ENCODE measurements at places on chromosomes 12 and 14.

DNA sequence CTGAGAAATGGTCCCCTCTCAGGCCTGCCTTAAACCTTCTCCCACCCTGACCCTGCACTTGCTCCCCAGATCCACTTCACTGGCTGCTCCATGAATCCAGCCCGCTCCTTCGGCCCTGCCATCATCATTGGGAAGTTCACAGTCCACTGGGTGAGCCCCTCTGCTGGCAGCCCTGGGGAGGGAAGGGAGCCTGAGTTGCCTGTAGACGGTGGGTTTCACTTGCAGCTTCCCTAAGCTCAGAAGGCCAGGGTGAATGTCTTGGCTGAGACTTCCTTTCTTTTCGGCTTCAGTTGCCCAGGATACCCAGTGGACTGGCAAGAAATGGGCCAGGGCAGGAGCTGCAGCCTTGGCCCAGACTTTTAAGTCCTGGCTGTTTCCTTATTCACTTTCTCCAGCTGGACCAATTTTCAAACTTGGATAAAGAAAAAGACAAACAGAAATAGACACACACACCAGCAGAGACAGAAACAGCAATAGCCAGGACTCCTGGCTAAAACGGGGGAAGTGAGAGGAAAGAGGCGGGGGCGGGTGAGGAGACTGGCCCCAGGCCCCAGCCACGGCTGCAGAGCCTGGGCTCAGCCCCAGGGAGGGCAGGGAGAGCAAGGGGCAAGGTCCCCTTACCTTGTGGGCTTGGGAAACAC lies 2.0 kb downstream of the AQP6 start:
- no peak for DNase-seq

DNA sequence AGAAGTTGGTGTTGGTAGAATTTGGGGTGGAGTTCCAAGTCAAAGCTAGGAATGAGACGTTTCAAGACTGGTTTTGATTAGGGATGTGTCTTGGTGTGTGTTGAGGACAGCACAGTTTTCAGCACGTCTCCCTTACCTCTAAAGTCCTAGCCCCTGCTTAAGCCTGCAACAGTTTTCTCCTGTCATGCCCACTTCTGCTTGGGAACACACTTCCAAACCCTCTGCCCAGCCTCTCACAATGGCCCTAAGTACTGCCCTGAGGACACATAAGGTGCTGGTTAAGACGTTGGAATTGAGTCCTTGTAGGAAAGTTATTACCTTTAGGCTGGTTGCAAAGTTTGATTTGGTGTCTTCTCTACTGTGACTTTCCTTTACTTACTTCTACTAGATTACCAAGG lies 710 bp upstream of the BMAL2 start:
- no peak for DNase-seq

- no peak for DNase-seq
Measured at GRCh38 chr14:97413022-97413539, 615.9 kb downstream of the VRK1 start.

GRCh38 chr12:45284096-45284901 lies 68.4 kb downstream of the ANO6 start:
- no peak for DNase-seq

- DNase-seq, result no peak
Measured at GRCh38 chr12:106839333-106839732, 64.9 kb downstream of the RIC8B start.

GRCh38 chr12:116257215-116257614 lies 20.3 kb downstream of the MED13L start:
- DNase-seq, result no peak

DNA sequence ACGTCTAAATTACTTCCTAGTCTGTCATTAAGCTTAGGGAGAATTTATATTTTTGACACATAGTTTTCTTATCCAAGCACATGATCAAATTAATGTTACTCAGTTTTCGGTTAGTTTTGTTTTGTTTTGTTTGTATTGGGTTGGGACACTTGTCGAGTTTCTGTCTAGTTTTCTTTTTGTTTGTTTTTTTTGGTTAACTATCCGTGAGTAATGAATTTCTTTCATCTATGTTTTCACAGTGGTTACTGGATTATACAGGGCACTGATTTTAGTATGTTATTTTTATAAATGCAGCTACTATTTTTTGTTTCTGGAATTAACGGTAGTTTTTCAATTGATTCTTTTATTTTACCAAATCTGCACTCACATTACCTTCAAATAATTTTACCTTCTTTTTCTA lies 2.7 kb downstream of the KLRF1 start:
- DNase-seq, result no peak

DNA sequence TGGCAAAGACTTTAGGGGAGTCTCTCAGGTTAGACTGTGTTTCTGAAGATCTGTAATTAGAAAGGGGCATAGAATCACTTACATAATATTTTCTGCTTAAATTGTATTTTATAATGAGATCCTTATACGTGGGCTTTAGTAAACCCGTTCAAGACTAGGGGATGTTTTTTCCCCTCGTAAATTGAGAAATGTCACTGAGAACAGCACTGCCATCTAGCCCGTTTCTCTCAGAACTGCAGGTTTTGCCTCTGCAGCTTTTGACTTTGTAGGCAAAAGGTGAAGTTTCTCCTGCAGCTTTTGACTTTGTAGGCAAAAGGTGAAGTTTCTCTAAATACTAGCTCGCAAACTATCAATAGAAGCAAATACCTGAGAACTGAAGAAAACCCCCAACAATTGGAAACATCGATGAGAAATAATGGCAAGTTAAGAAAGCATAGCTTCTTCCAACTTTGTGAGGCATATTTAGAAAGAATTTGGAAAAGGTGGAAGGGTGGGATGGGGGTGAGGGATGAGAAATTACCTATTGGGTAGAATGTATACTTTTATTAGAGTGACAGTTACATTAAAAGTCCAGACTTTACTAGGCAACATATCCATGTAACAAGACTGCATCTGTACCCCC lies 9.9 kb upstream of the ASPG start:
- DNase-seq, result no peak

- no peak for DNase-seq
Measured at GRCh38 chr14:90406384-90406798, 9.6 kb downstream of the CALM1 start.

DNA sequence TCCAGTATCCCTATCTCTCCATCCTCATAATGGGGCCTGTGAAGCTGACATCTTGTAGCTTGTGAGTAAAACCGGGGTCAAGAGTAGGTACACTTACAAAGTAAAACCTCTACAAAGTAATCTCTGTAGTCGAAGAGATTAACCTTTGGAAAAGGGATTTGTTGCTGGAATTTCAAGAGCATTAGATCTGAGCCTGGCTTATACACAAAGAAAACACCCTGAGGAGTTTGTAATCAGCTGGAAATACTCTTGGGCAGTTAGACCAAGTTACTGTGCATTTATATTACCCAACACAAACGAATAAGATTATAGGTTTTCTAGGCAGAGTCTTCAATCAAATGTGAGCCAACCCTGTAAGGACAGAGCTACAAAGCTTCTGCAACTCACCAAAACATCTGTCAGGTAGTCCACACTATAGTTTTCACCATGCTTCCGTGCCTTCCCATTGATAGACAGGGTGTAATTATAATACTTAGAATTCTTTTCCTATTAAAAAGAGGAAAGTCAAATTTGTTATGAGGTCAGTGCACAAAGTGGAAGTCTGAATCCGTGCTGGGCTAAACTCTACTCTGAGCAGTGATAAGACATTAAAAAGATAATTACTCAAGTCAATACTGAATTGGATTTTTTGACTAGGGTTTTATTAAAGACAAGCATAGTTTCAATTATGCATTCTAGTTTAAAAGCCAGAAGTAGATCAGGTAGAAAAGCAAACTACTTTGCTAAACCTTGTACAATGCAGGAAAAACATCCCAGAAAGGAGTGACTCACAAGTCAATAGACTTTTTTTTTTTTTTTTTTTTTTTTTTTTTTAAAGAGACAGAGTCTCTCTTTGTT lies 14.6 kb downstream of the GNS start:
- no peak for DNase-seq

DNA sequence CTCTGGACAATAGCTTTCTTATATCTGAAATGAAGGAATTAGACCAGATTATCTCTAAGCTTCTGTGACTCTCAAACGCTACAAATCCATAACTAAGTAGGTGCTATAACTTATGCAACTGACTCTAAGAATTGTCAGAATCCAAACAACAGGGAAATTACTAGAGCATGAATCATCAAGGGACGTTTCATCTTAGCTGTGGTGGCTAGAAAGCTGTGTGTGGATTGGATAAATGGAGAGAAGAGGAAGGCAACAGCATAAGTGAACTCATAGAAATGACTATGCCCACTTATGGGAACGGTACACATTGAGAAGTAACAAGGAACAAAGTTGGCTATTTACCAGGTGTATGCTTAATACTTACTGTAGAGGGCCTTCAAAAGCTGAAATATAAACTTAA lies 96.0 kb upstream of the NEDD1 start:
- no peak for DNase-seq

DNA sequence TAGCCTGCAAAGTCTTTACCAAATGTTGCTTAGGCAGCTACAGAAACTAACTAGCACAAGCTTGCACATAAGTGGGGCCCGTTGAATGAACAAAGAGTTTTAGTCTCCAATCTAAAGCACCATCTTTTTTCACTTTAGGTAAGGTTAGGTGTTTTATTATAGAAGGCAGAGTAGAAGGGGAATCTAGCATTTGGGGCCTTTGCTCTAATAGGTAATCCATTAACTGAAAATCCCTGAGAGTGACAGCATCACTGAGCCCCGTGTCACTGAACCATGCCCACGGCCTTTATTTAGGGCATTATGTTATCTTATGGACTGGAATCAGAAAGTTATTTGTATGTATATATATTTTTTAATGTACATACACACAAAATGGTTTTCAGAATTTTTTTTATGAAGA lies 25.1 kb downstream of the CPNE8 start:
- no peak for DNase-seq

- DNase-seq, result peak; percentile 85
Measured at GRCh38 chr12:121795034-121795968, 1.8 kb upstream of the RHOF start.

GRCh38 chr12:26143291-26143690 lies 18.5 kb upstream of the BHLHE41 start:
- DNase-seq, result no peak

DNA sequence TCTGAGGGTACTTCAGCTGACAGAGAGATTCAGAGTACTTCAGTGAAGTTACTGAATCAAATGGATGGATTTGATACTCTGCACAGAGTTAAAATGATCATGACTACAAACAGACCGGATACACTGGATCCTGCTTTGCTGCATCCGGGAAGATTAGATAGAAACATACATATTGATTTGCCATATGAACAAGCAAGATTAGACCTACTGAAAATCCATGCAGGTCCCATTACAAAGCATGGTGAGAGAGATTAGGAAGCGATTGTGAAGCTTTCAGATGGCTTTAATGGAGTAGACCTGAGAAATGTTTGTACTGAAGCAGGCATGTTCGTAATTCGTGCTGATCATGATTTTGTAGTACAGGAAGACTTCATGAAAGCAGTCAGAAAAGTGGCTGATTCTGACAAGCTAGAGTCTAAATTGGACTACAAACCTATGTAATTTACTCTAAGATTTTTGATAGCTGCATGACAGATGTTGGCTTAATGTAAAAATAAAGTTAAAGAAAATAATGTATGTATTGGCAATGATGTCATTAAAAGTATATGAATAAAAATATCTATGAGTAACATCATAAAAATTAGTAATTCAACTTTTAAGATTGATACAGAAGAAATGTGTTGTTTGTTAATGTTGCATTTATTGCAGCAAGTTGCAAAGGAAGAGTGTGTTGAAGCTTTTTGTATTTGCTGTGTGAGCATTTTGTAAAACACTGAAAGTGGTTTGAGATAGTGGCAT lies 136.1 kb upstream of the RAP1B start:
- DNase-seq, result no peak

DNA sequence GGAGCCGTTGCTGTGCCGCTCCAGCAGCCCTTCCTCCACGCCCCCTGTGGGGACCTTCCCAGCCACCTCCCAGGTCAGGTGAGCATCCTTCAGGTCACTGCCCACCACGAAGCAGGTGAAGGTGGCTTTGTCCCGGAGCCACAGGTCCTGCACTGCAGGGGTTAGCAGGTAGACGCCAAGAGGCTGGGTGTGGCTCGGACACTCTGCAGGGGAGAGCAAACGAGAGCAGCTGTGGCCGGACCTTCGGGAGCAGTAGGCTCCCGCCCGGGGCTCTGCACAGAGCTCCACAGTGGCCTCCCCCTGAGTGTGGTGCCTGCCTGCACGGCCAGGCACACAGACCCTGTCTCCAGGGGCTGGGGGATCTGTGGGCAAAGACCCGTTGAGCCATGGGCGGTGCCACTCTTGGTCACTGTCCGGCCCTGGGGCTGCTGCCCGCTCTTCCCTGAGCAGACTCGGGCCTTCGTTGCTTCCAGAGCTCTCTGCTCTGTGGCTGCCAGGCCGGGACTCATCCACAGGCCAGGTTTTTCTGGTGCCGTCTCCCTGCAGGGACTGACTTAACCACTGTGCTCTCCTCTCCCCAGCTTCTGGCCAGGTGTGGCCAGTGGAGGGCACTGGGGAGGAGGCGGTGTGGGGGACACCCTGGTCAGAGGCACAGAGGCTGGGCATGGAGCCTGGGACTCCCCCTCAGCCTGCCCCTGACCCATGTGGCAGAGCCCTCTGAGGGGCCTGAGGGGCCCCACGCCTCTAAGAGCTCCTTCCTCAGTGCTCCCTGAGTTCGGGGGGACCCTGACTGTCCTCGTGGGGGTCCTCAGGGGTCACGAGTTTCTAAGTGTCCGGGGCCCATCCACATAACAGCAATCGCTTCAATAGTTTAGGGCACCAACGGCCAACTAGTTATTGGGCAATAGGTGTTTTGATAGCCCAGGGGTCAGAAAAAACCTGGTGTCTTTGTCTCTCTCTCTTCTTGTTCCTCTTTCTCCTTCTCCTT lies 314.9 kb downstream of the TMEM121 start:
- no peak for DNase-seq

- no peak for DNase-seq
Measured at GRCh38 chr12:33588725-33589405, 149.2 kb upstream of the SYT10 start.

- no peak for DNase-seq
Measured at GRCh38 chr14:64423987-64424386, 35.8 kb downstream of the MTHFD1 start.

- no peak for DNase-seq
Measured at GRCh38 chr12:14948672-14949071, 10.3 kb upstream of the ERP27 start.

DNA sequence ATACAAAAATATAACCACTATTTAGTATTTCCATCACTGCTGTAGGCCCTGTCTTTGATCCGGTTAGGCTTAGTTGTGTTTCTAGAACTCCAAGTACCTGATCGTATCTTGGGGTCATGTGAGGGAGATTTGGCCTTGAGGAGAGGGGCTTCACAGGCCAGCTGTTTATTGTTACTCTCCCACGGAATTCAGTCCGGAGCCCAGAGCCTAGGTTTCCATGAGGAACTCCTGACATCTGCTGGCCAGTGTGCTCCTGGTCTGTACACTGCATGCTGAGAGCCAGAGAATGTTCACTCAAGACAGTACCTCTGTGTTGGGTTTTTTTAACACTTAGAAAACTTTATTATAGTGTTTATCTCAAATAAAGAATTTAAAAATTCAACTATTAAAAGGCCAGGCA lies 341.0 kb upstream of the TMEM132C start:
- no peak for DNase-seq

All from stimulated activated CD4-positive, alpha-beta T cell treated with anti-CD3 and anti-CD28 coated beads, Interleukin-4, amount 100 ng/mL, for 1 hour (primary cell).